Foreskin keratinocyte (primary cell): ENCODE measurements at places on chromosomes 13 and 19. TPM values are rescaled to one million over a fixed set of nuclear protein-coding genes. Genes with fewer than 3 reads are reported as not detected.

DNA sequence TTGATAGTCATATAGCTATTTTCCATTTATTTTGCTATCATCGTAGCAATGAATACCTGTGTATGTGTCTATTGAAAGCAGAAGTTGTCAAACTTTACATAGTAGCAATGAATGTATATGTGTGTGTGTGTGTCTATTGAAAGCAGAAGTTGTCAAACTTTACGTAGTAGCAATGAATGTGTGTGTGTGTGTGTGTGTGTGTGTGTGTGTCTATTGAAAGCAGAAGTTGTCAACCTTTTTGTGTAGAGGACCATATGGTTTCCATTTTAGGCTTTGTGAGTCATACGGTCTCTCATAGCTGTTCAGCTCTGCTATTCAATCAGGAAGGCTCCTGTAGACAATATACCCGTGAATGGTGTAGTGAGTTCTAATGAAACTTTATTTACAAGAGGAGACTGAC, 20.8 kb downstream of the NLRP4 start:
- no peak for DNase-seq

DNA sequence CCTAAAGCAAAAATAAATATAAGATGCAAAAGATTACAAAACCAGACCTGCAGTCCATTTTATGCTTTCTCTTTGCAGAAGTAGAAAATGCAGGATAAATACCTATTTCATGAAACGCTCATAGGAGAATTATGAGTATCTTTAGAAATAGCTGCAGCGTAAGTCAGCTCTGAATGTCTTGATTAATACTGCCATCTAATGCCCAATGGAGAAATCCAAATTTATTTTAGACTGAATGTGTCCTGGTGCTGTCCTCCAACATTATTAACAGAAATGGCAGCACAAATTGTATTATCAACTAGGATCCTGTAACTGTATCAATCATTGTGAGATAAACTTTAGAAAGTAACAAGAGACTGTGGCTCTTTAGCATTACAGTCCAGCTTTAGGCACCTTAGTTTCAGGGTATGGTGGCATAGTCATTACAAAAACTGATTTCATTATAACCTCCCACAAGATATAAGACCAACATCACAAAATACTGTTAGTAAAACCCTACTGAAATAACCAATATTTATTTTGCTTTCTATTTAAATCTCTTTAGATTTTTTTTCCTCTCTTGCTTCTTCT, 162.1 kb upstream of the MIR17HG start:
- peak; percentile 20 for DNase-seq

DNA sequence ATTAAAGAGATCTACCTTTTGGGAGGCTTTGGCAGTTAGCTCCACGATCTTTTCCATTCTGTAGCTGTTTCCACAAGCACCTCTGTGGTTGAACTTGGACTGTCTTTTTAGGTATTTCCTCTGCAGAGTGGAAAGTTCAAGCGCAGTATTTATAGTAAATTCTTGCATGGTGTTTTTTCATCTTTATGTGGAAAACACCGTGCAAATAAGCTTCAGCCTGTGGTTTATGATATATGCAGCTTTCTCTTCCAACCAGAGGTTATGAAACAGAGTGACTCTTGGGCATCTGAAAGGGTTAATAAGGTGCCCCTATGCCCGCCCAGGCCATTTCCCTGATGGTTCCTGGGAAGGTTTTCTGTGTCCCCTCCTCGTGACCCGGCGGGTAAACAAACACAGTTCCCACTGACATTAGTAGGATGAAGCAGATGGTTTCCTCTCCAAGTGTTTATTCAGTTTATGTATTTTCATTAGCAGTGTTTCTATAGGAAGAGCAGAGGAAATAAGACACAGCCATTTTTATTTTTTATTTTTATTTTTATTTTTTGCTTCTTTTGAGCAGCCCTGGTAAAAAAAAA, 39.7 kb upstream of the RNF113B start:
- DNase-seq = no peak

GRCh38 chr13:101121608-101122007, 294.7 kb downstream of the NALCN start:
- DNase-seq = no peak

- DNase-seq = peak; percentile 28
These were observed 12.3 kb downstream of the CLDN10 start for GRCh38 chr13:95564733-95565291.

LHB gene
- 0.65 and 0.81 TPM in 2 replicates for polyA plus RNA-seq
